ENCODE measurements at places on chromosomes 12 and 14.

DNA sequence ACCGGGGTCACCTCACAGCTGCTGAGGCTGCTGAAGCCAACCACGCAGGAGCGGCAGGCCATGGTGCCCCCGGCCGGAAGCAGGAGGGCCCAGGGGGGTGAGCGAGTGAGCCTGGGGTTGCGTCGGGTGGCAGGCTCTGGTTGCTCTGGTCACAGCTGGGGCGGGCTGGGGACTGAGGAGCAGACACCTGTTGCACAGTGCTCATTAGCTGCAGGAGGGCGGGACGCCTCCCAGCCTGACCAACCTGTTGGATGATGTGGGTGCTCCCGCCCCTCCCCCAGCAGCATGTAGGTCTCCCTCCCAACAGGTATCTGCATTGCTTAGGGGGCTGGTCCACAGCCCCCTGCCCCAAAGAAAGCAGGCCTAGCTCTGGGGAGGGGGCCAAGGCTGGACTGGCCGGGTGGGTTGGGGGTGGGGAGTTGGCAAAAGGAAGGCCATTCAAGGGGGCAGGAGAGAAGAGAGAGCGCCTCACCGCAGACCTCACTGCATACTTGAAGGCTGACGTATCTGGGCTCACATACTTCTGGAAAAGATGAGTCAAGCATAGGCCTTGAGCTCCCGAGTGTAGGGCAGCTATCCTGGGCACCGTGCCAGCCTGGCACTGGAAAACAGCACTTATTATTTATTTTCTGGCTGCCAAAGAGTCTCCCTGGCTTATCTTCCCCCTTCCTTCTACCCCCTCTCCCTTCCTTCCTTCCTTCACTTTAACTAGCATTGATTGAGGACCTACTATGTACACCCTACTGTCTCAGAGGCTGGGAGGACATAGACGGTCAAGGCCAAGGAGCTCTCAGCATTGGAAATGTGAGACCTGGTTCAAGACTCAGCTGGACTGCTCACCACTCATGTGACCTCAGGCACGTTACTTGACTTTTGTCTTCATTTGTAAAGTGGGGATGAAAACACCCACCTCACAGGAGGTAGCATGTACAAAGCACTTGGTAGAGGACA, at the start of gene KRT80:
Gene KRT80, minus strand, starts transcription at position 174 of the 951 bp plus-strand sequence. Its CDS starts 112 bp downstream, at position 62.
- peak; percentile 99 for DNase-seq

- no peak for DNase-seq
Measured at GRCh38 chr12:66929121-66929520, 250.2 kb upstream of the GRIP1 start.

- peak; percentile 13 for DNase-seq
Measured at GRCh38 chr12:59122784-59123183, 202.5 kb upstream of the LRIG3 start.

GRCh38 chr12:108253540-108253939, 85.6 kb downstream of the CMKLR1 start:
- DNase-seq = no peak

DNA sequence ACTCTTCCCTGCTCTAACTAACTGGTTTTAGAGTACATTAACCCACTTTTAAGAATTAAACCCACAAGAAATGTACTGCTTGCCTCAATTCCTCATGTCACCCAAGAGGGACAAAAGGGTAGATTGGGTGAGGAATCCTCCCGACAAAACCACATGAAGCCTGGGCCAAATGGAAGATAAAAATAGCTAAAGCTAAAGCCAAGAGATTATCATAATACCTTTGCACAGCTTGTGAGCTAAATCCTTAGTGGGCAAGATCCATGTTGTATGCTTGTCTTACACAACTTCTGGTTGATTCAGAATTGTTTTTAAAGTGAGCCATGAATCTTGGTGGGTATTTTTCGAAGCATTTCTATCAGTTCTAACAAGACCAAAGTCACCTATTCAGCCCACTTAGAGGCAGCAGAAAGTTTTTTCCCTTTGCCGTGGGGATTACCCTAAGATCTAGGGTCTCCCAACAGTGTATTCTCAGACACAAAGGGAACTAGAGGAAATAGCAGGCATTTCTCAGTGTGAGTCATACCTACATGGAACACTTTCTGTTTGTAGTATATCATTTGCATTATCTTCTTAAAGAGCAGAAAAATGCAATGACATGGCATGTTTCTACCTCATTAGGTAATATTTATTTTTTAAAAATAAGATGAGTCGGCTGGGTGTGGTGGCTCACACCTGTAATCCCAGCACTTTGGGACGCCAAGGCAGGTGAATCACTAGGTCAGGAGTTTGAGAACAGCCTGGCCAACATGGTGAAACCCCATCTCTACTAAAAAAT, 616.6 kb downstream of the KCNH5 start:
- DNase-seq = no peak

GRCh38 chr12:34107016-34107415, 84.7 kb downstream of the ALG10 start:
- no peak for DNase-seq

- no peak for DNase-seq
Measured at GRCh38 chr14:38960946-38961531, 142.0 kb downstream of the SEC23A start.

DNA sequence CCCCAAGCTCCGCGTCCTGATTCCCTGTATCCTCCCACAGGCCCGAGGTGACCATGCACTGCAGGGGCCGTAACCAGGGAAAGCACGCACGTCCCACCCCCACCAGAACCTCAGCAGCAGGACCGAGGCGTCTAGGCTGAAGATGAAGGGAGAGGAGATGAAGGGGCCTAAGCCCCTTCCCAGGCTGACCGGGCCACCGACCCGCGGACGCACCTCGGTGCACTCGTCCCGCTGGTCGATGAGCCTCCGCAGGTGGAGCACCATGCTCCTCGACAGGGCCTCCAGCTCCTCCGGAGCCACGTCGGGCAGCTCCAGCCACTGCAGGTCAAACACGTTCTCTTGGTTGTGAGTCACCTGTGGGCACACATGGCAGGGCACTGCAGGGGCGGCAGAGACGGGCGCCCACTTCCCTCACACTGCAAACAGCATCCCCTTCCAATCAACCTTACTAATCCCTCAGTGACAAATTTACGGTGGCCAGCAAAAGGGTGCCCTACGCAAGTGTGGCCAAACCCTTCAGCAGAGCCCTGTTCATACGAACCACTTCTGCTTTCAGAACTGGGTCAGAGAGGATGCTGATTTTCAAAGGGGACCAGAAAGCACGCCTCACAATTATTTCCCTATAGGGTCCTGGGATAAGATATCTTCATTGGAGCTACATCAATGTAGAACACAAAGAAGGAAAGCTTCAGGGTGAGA, 77.8 kb downstream of the CCDC88C start:
- DNase-seq = no peak

Measured in foreskin fibroblast (primary cell).